ENCODE measurements at places on chromosomes 5 and 9.

DNA sequence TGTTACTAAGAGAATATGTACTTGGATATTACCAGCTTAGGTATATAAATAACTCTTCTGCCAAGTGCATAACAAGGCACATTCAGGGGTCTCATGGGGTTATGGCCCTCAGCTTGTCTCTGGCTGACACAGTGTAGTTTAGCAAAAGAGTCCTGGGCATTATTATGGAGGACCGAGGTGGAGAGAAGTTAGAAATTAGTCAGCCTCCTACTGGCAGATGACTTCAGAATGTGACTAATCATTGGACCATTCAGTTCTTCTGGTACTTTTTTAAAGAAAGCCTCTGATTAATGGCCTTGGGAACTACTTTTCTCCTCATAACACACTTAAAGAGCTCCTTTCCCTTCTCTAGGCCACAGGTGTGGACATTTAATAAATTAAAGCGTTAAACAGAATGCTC lies 178.9 kb downstream of the SH3GL2 start:
- DNase-seq = no peak

DNA sequence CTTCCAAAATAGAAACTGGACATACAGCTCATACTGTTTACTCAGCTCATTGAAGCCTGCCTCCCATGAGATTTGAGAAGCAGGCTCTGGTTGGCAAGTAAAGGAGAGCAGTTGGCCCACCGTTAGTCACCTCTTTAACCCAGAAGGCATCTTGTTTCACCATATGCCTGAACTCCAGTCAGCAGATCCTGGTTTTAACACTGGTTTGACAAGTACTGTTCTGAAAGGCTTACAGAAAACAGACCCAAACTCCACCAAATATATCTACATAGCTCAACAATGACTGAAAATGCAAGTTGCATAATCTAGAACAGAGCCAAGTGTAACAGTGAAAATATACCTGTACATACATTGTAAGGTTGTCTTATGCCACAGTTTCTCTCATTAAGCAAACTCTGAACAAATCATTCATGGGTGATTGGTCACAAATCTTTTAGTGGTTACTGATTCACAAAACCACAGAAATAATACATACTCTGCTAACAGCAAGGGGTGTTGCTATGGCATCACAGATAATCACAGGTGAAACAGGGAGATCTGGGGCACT lies 198.8 kb downstream of the BNC2 start:
- DNase-seq = no peak

DNA sequence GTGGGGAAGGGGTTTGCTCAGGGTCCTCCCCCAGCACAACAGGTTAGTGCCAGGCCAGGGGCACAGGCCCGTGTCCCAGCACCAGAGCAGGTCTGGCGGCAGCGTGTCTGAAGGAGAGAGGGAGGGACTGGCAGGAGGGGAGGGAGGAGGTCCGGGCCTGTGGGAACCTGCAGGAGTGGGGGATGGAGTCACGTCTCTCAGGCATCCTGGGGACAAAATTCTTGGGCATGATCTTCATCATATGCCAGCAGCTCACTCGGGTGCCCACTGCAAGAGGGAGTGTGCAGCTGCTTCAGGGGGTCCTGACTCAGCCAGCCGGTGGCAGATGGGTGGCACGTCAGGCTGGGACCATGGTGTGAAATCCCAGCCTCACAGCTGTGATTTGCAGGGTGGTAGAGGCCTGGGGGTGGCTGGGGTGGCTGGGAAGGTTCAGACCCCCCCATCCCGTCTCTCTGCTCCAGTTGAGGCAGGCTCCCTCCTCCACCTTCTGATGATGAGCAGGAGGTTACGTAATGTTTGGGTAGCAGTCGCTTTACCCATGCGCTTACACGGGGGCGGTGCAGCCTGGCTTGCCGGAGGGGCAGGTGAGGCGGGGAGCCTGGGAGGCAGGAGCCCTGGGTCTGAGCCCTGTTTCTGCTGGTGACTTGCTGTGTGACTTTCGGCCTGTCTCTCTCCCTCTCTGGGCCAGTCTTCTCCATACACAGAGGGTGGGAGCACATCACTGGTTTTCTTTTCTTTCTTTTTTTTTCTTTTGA lies 40.5 kb downstream of the NCS1 start:
- no peak for DNase-seq

GRCh38 chr5:50798002-50798401 lies 131.6 kb downstream of the PARP8 start:
- DNase-seq = no peak

DNA sequence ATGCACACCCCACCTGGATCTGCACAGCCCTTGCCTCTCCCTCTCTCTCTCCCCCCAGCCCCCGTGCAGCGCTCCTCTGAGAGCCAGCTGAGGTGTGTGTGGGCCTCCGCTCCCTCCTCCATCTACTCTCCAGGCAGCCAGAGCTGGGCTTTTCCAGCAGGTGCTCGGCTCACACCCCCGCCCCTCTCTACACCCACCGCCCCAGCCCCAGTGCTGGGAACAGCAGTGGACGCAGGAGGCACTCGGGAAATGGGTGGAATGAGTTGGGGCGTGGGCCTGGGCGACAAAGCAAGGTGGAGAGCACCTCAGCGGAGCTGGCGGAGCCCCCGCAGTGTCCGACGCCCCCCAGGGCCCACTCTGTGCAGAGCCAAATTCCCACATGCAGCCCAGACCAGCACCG lies 13.3 kb upstream of the LHX3 start:
- no peak for DNase-seq

DNA sequence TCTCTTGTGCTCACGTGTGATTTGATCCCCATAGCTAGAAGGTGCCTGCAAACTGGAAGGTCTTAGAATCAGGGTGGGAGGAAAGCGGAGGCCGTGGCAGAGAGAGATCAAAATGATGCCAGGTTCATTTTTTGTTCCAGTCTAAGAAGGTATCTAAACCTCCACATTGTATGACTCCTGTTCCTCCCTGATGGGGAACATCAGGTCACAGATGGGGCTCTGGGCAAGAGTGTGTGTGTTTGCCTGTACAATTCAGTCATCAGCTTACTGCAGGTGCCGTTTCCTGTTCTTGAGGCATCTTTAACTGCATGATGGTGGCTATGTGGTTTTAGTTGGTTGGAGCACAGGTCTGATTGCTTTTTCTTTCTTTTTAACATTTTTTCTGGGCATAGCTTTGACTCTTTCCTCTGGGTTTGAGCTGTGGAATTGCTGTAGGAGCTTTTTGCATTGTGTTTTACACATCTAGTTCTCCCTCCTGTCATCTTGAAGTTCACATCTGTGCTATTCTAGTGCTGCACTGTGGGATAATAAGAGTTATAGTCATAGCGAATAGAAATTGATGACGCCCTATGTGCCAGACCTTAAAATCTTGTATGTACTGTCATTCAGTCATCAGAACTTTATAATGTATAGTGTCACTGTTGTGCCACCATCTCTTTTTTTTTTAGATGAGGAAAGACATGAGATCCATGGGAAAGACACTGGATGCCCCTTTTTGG lies 30.8 kb downstream of the ARHGAP26 start:
- no peak for DNase-seq

GRCh38 chr5:138874771-138875551 lies at the start of gene LRRTM2:
Gene LRRTM2 (minus strand): TSS chr5:138875335. CDS start chr5:138874911, 424 bp downstream.
- no peak for DNase-seq

DNA sequence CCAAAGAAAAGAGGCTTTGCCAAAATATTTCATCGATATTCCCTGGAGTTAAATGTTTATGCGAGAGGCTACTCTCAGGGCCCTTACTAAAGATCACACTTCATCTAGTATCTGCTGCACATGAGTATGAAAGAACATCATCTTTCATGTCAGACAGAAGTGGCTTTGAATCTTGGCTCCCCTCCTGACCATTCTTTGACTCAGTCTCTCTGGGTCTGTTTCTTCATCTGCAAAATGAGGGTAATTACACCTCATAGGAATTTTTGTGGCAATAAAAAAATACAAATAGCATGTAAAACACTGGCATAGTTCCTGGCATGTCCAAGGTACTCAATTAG lies 58.1 kb downstream of the SLIT3 start:
- DNase-seq = no peak

- DNase-seq = no peak
Measured at GRCh38 chr9:5478206-5478605, 27.9 kb downstream of the CD274 start.

DNA sequence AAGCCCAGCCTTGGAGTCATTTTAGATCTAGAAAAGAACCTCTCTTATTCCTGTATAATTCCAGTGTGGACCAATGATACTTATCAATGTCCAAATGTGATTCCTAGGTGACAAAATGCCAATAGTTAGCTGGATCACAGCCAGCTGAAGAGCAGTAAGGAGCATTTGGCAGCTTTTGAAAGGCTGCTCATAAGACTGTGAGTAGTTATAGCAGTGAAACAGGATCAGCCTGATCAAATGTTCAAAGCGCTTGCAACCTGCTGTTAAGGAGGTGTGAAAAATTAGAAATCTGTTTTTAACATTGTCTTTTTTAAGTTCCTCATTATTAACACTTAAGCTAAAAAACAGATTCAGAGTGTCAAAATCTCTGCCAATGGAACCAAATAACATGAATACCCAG lies 85.1 kb downstream of the SSBP2 start:
- DNase-seq = no peak

GRCh38 chr5:58635416-58635815 lies 52.5 kb downstream of the RAB3C start:
- DNase-seq = no peak

GRCh38 chr5:23718564-23718963 lies 211.2 kb downstream of the PRDM9 start:
- DNase-seq = no peak

DNA sequence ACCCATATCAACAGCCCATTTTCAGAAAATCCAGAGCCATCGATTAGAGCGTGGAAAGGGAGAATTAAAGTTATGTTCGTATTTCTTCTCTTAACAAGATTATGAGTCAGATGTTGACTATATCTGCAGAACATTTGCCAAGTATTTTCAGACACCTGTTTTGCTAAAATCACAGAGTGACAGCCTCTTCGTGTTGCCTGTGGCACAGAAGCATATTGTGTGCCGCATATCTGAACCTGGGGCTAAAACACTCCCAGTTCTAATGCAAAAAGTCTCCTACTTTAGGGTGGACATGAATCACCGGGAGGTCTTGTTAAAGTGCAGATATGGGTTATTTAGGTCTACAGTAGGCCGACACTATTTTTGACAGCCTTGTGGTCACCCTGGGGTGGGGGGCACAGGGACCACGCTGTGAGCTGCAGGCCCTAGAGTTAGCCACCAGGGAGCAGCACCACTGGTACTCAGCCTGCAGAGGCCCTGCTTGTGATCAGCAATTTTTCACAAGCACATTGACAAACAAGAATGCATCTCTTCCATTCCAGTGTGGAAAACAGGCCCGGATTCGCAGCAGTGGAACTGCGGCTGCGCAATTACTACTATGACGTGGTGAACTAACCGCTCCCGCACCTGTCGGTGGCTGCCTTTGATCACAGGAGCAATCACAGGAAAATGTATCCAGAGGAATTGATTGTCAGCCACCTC lies 93.5 kb downstream of the SYK start:
- DNase-seq = no peak

DNA sequence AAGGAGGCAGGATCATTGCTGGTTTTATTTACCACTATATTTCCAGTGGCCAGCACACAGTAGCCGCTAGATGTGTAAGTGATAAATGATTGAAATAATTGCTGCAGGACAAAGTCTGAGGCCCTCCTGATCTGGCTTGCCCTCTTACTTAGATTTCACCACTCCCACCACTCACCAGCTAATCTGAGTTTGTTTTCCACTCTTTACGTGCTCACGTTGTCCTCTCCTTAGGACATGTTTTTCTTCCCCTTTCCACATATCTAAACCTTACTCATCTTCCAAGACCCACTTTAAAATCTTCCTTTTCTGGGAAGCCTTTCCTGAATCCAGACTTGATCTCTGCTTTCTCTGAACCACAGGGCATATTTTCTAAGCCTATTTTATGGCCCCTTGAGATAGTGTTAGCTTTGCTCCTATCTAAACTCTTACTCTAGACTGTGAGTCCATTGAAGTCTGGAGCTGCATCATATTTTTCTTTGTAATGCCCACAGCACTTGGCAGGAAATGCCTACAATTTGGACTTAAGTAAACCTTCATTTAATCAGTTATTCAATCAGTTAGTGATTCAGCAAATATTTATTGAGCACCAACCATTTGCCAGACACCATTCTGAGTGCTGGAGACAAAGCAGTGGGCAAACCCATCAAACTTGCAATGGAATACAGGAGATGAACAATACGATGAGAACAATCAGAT lies 2.4 kb downstream of the TLR4 start:
- no peak for DNase-seq

Measured in left ventricle myocardium inferior (tissue), 1 donor.